Dermis microvascular lymphatic vessel endothelial cell (primary cell): ENCODE measurements at places on chromosomes 2 and 18. TPM values are rescaled to one million over a fixed set of nuclear protein-coding genes. Genes with fewer than 3 reads are reported as not detected.

DNA sequence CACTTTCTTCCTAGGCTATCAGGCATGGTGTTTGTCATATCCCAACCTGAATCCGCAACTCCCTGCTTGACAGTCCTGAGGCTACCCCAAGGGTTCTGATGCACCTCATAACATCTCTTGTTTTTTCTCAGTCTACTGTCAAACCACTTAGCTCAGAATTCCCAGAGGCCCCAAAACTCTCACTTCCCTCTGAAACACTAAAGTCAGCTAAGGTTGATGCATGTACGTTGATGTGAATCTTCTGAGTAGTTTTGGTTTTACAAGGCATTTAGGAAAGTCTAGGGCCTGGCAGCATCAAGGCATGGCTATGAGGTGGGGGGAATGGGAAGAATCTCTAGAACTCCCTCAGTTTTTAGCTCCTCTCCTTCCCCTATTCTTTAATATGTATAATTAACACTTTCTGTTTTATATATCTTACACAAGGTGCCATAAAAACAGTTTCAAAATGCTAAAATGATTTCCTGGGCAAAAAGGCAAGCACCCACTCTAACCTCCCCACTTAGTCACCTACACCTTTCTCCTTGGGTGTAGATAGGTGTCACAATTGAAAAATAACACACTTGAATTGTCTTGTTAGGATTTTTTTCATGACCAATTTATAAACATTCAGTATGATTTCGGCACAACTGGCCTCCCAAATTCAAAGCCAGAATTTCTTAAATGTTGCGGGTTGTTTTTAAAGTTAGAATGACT, 71.4 kb upstream of the TANK start:
- DNase-seq = no peak

GRCh38 chr2:240948905-240949790, 43.0 kb downstream of the CROCC2 start:
- no peak for DNase-seq

- DNase-seq = no peak
Observed at GRCh38 chr2:198498516-198498915, 694.1 kb downstream of the PLCL1 start.

The CPS1 gene
- 0.51 and 3.1 TPM in 2 replicates for total RNA-seq

The CPO gene
- total RNA-seq = not detected in 2 replicates
